Activated naive CD8-positive, alpha-beta T cell treated with anti-CD3 and anti-CD28 coated beads, Interleukin-2, amount 50 U/mL, for 24 hours (primary cell): ENCODE measurements at places on chromosomes 1 and 21.
A peak's percentile ranks its signal among the peaks of the same experiment; 100 is the strongest.

- DNase-seq: no peak
These were observed 397.9 kb upstream of the NR5A2 start for GRCh38 chr1:199629624-199630023.

DNA sequence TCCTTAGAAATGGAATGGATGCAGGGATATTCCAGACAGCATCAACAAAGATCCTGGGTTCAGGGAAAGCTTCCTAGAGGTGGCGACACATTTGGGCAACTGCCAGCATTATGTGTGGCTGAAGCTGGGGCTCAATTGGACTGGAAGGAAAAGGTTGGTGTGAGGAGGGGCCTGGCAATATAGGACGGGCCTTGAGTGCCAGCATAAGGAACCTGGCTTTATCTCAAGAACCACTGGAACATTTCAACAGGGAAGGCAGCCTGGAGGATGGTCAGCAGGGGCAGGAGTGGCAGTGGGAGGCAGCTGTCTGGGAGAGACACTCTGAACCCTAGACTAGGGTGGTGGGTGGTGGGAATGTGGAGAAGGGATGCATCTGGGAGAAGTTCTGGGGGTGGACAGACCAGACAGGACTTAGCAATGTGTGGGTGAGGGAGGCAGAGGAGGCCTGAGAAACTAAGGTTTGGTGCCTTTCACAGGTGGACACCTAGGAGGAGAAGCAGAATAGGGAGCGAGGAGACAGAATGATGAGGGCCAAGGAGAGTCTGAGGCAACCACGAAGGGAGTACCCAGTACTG lies 3.5 kb downstream of the SH3BGRL3 start:
- peak; percentile 9 for DNase-seq

DNA sequence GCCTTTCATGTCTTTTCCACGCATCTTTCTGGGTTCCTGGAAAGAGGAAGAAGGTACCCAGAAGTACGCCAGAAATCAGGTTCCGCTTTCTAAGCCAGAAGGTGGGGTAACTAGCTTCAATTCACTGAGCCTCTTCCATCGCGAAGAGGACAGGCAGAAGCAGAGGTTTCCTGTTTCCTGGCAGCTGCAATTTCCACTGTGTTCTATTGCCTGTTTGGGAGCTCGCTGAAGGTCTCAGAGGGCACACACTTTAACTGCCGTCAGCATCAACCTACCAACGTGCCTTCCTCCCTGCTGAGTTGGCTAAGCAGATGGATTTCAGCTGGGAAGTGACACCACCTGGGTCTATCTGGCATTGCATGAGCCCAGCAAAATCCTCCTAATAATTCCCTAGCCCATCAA lies 10.0 kb downstream of the NCF2 start:
- DNase-seq: no peak

GRCh38 chr1:218294546-218294945 lies 9.5 kb downstream of the RRP15 start:
- no peak for DNase-seq

DNA sequence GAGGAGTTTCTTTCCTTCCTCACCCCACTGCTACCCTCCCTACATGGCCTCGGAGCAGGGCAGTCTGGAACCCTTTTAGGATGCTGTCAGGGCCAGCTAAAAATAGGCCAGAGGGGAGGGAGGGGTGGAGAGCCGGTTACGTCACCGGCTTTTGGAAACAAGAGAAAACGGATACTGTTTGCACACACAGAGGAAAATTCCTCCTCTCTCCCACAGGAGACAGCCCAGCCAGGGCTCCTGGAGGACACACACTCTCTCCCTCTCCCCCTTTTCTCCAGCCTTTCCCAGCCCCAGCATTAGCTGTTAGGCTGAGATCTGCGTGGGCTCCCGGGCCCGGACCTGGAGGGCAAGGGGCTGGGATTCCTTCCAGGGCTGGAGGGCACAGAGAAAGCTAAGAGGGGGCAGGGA lies 20.0 kb upstream of the ALDH4A1 start:
- DNase-seq: no peak

GRCh38 chr1:9874959-9875635 lies 35.0 kb downstream of the CTNNBIP1 start:
- peak; percentile 81 for DNase-seq

DNA sequence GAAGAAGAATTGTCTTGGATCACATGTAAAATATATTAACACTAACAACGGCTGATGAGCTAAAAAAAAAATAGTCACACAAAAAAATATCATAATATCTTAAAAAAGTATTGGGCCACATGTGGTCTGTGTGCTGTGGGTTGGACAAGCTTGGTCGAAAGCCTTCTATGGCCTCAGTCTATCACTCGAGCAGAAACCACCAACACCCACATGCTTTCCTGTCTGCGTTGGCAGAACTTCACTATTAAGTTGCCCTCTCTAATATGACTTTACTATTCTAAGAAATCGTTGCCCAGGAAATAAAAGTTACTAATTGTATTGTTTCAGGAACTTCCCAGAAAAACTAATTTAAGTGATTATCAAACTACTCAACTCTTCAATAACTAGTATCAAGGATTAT lies 28.2 kb upstream of the ETS2 start:
- peak; percentile 38 for DNase-seq

GRCh38 chr1:201556841-201557571 lies 18.1 kb downstream of the NAV1 start:
- no peak for DNase-seq

- no peak for DNase-seq
These were observed 10.7 kb upstream of the NPHP4 start for GRCh38 chr1:6002714-6003501.

DNA sequence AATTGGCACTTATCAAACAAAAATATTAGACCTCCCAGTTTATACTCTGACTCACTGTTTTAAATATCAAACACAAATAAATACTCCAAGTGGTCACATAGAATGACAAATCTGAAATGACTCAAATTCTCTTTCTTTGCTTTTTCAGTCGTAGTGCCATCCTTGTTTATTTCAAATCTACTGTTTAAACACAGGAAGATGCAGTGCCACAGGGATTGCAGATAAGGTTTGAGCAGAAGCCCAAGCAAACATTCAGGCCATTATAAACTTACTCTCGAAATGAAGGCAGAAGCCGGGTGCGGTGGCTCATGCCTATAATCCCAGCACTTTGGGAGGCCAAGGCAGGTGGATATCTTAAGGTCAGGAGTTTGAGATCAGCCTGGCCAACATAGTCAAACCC lies 255.4 kb upstream of the PLXNA2 start:
- no peak for DNase-seq
